ENCODE measurements at places on chromosomes 3 and 15.

- H3K27ac ChIP-seq = no peak overlapping the region
- H3K4me1 ChIP-seq = no peaks in the 10 kb centered on the region
- H3K4me3 ChIP-seq = no peak overlapping the region
- no peaks in the 10 kb centered on the region for H3K27me3 ChIP-seq
Observed at GRCh38 chr3:39644176-39644575, 165.2 kb upstream of the MYRIP start.

DNA sequence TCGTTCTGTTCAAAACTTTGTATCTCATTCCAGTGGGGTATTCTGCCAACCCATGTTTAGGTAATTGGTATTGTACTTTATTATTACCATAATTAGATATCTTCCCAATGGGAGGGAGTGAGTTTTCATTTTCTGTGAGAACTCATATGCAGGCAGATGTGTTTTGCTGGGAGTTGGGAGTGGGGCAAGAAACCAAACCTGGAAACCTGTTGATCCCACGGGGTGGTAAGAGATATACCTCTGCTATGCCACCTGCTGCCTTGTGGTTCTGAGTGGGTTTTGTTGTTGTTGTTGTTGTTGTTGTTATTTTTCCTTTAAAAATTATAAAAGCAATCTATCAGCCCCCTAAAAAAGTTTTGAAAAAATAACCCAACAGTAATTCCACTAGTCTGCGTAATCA lies 32.1 kb downstream of the ZNF592 start:
- H3K4me1 ChIP-seq = no peaks in the 10 kb centered on the region
- no peaks in the 10 kb centered on the region for H3K27me3 ChIP-seq
- no peaks in the 10 kb centered on the region for H3K36me3 ChIP-seq
- H3K27ac ChIP-seq = no peak overlapping the region
- no peak overlapping the region for H3K4me3 ChIP-seq
- DNase-seq = no peak

DNA sequence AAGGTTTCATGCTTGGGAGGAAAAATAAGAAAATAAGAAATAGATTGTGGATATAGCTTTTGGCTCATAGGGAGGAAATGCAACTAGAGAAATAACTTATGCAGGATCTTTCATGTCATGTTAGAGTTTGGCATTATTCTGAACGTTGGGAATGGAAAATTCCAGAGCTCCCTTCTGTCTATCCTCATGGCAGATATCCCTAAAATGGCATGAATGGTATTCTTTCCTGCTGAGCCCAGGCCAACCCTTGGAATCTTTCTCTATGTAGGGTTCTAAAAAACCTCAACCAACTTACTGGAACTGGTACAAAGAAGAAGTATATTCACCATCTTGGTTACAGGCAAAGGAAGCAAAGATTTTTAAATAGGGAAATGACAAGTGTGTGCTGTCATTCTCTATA lies 212.5 kb downstream of the CHST2 start:
- H3K27ac ChIP-seq = no peak overlapping the region
- no peak for DNase-seq
- no peak overlapping the region for H3K4me3 ChIP-seq
- no peaks in the 10 kb centered on the region for H3K27me3 ChIP-seq

DNA sequence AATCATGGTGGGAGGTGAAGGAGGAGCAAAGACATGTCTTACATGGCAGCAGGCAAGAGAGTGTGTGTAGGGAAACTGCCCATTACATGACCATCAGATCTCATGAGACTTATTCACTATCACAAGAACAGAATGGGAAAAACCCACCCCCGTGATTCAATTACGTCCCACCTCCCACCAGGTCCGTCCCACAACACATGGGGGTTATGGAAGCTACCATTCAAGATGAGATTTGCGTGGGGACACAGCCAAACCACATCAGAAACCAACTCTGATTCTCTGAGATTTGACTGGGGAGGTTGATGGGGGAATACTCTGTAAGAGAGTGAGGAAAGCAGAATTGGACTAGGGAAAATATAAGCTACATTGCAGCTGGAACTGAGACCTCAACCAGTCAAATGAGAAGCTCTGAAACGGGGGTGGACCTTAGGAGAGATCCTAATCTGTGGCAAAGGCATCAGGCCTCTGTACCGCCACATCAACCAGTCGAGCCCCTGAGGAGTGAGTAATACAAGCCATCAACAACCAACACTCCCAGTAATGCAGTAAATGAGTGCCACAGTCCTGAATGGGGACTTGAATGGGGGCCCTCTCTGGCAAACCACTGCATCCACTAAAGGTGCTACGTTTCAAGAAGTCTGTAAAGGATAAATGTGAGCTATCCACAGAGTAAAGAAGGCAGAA lies 207.9 kb upstream of the GADL1 start:
- H3K27ac ChIP-seq = no peak overlapping the region
- H3K4me1 ChIP-seq = peaks cover 6% of the 10 kb centered on the region
- no peaks in the 10 kb centered on the region for H3K36me3 ChIP-seq
- no peak for DNase-seq

GRCh38 chr15:42151736-42152135 lies 4.7 kb downstream of the PLA2G4F start:
- no peaks in the 10 kb centered on the region for H3K27me3 ChIP-seq
- H3K27ac ChIP-seq = no peak overlapping the region
- DNase-seq = no peak
- H3K4me3 ChIP-seq = no peak overlapping the region
- no peaks in the 10 kb centered on the region for H3K36me3 ChIP-seq

GRCh38 chr3:37741644-37742043 lies 120.0 kb upstream of the CTDSPL start:
- no peaks in the 10 kb centered on the region for H3K4me1 ChIP-seq
- DNase-seq = peak; percentile 23
- H3K27ac ChIP-seq = no peak overlapping the region
- no peaks in the 10 kb centered on the region for H3K27me3 ChIP-seq

- peaks cover 37% of the 10 kb centered on the region for H3K36me3 ChIP-seq
- no peak for DNase-seq
- H3K4me1 ChIP-seq = peaks cover 8% of the 10 kb centered on the region
- H3K27me3 ChIP-seq = no peaks in the 10 kb centered on the region
Observed at GRCh38 chr15:93024293-93024692, 64.7 kb downstream of the RGMA start.
